Esophagus squamous epithelium (tissue), 5 donors: ENCODE measurements at places on chromosomes 7 and 10.

GRCh38 chr7:155591055-155591775 lies 44.9 kb upstream of the CNPY1 start:
- DNase-seq, result no peak

- no peak for DNase-seq
Observed at GRCh38 chr10:20991526-20991925, 94.4 kb upstream of the NEBL start.

GRCh38 chr10:66795866-66796265 lies 130.0 kb upstream of the LRRTM3 start:
- no peak for DNase-seq

- DNase-seq, result no peak
Observed at GRCh38 chr10:126459878-126460481, 71.7 kb upstream of the ADAM12 start.

GRCh38 chr7:117470777-117471176 lies 9.0 kb upstream of the CFTR start:
- DNase-seq, result no peak

DNA sequence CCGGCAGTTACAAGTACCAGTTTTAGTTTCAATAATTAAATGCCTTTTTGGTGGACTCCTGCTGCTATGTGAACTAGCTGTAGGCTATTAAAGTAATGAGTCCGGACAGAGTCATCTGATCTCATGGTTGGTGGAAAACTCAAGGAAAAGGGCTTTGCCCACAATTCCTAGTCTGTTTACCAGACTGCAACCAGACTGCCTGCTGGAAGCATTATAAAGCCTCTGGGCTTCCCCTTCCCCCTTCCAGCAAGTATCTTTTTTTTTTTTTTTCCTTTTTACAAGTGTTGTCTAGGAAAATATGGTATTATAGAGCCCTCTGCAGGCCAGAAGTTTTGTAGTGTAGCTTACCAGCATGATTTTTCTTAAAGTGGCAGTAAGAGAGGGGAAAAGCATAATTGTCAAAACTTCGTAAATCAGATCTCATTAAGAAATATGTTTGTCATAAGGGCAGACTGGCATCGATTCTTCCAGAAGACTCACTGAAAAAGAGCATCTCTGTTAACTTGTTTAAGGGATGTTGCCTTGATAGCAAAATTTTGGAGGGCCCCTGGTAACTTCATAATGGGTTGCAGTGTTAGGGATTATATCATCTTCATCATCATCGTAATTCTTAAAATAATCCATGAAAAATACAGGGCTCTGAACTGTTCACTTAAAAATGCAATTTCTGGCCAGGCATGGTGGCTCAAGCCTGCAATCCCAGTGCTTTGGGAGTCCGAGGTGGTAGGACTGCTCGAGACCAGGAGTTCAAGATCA lies 181.3 kb downstream of the TAX1BP1 start:
- no peak for DNase-seq

DNA sequence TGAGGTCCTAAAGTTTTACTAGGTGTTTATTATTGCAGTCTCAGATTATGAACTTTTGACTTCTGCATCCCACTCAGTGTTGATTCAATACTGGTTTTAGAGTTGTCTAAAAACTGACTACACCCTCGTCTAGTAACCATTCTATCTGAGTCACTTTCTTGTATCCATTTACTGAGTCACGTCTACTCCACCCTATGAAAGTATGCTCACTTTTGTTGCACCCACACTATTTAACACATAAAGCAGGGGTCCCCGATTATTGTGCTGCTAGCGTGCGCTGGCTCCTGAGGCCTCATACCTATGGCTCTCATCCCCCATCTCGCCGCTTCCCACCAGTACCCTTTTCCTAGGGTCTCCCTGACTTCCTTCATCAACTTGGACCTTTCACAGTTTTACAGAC lies 2.0 kb downstream of the SAMD9 start:
- DNase-seq, result no peak

DNA sequence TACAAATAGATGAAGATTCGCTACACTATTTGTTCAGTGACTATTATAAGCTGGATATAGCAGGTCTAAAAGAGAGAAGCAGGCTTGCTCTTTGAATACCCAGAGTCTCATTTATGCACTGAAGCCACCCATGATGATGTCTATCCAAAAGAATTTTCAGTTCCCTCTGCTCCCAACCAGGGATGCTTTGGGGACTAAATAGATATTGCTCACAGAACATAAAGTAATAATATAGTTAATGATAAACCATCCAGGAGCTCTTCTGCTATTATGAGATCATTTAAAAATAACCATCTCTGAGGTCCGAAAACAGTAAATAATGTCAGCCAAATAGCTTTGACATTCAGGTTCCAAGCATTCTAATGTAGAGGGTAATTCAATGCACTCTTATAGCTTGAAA lies 875.4 kb downstream of the SORCS3 start:
- no peak for DNase-seq

- no peak for DNase-seq
Observed at GRCh38 chr10:60480865-60481563, 91.3 kb upstream of the ANK3 start.

DNA sequence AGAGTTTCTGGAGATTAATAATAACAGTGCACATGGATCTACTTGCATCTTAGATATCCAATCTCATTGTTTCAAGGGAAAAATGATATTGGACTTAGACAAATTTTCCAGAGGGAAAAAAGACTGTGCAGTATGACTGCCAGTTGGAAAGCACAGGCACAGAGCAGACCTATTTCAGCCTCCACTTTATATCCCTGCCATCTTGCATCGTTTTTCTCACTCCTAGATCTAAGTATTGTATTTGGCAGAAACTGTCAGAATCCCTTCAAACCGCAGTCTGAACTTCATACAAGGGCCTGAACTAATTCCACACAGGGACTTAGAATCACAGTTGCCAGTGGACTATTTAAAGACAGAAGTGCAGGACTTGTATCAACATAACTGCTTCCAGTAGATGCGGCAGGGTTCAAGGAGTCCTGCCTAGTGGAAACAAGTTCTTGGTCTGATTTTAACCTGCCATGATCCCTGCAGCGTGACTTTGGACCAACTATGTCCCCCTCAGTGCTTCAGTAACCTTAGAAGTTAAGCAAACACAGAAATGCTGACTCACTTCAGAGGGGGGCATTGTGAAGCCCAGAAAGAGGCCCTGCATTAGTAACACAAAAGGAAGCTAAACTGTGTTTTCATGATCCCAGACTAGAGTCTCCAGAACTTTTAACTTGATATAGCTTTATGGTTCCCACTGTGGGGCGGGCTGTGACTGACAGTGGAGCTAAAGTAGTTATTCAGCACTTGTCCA lies 95.7 kb upstream of the PALS2 start:
- no peak for DNase-seq

- DNase-seq, result no peak
Observed at GRCh38 chr10:70694418-70695141, 22.3 kb downstream of the ADAMTS14 start.

GRCh38 chr7:119936836-119937235 lies 336.1 kb upstream of the KCND2 start:
- no peak for DNase-seq

DNA sequence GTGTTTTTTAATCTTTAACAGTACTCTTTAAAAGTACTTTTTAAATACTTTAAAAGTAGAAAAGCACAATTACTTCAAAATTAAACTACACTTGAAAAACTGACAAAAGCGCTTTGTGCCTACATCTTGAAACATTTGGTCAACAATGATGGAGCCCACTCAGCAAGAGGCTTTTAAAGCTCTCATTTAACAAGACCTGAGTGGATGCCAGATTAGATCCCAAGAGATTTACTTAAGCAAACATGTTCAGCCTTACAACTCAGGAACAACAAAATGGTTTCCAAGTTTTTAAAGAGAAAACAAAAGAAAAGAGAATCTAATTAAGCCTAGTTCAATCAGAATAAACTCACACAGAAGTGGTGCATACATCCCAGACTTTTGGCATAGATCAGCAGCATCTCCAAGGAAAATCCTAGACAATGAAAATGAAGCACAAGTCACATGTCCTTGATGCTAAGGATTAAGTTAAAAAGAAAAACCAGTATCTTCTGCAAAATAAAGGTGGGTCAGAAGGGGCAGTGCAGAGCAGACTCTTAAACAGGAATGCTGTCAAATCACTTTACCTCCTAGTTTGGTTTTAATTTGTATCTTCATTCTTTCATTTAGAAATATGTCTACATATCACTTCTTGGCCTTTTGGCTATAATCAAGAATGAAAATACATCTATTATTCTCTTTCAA lies 26.2 kb downstream of the HIBADH start:
- DNase-seq, result no peak

DNA sequence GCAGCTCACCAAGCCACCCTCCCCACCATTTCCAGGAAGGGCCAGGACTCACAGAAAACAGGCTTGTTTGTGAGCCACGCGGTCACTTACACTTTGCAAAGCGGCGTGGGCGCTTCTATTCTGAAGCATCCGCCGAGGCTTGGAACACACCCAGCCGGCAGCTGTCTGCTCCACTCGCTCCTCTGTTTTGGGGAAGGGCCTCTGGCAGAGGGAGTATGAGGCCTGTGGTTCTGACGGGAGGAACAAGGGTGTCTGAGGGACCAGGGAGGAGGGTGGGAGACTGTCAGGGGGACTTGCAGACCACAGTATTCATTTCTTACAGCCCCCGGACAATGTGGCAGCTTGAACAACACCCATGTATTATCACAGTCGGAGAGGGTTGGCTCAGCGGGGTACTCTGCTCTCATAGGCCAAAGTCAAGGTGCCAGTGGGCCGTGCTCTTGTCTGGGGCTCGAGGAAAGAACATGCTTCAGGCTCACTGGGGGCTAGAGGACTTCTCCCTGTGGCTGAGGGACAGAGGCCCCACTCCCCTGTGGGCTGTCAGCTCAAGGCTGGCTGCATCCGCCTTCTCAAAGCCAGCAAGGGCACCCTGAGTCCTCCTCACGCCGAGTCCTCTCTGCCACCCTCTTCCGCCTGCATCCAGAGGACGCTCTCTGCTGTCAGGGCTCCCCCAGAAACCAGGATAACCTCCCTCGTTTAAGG lies 60.4 kb upstream of the FAM20C start:
- DNase-seq, result no peak

DNA sequence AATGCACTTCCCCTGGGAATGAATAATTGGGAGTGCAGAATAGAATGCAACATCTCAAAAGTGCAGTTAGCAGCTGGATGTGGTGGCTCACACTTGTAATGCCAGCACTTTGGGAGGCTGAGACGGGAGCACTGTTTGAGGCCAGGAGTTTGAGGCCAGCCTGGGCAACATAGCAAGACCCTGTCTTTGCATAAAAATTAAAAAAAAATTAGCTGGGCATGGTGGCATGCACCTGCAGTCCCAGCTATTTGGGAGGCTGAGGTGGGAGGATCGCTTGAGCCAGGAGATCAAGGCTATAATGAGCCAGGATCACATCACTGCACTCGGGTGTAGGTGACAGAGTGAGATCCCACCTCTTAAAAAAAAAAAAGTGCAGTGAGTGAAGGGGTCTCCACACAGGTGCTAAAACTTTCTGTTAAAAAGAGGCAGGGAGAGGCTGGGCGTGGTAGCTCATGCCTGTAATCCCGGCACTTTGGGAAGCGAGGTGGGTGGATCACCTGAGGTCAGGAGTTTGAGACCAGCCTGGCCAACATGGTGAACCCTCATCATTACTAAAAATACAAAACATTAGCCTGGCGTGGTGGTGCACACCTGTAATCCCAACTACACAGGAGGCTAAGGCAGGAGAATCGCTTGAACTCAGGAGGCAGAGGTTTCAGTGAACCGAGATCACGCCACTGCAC lies 13.5 kb upstream of the ZMIZ1 start:
- DNase-seq, result no peak

GRCh38 chr10:78410046-78410965 lies 376.6 kb downstream of the RPS24 start:
- no peak for DNase-seq

DNA sequence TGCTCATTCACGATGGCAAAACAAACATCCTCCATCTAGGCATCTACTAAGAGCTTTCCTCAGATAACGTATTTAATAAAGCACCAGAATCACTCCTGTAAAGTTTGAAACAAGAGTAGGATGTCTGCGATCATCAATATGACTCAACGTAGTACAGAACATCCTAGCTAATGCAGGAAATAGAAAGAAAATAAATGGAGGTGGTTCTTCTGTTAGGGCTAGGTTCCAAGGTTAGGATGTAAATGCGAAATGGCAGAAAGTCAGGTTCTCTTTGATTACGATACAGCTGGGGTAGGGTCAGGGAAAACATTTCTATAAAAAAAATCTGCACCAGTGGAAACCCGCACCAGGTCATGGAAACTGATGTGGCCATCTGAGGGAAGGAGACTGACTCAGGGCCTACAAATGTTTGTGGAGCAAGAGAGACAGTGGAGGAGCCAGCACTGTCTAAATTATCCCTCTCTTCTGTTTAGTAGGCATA lies 29.1 kb downstream of the CCDC6 start:
- no peak for DNase-seq

DNA sequence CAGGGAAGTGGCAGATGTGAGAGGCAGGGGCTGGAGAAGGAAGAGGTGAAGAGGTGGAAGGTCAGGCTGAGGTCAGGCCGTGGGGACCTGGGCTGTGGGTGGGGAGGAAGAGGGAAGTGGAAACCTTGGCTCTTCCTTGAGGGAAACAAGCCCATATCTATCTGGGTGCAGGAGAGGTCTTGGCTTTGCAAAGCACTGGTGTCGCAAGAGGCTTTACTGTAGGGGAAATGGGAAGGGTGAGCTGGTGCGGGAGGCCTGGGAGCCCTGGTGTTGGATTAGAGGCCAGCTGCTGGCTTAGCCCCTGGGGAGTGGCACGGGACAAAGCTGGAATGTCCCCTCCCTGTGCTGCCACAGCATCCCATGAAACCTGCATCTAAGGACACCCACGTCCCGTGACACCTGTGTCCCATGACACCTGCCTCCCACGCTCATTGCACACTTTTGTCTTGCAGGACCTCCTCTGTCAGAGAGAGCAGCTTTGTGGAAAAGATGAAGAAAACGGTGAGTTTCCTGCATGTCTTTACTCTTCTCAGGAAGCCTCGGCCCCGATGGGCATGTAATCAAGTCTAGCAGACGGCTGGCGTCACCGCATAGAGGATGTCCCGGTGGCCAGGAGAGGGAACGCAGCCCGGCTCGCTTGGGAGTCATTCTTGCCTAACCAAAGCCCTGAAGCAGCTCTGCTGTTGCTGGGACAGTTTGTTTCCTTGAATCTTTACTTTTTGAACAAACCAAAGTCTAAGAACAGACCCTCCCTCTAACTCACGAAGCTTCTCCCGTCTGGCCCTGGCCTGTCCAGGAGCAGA lies 22.2 kb downstream of the TMEM120A start:
- DNase-seq, result no peak

DNA sequence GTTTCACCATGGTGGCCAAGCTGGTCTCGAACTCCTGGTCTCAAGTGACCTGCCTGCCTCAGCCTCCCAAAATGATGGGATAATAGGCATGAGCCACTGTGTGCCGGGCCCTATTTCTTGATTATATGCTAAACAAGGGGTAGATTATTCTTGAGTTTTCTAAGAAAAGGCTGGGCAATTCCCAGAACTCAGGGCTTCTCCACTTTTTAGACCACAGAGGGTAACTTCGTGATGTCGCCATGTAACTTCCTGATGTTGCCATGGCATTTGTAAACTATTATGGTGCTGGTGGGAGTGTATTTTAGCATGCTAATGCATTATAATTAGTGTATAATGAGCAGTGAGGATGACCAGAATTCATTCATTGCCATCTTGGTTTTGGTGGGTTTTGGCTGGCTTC lies 35.8 kb downstream of the OTUD1 start:
- no peak for DNase-seq
